ENCODE measurements at places on chromosomes 4 and X.

GRCh38 chr4:92304121-92304520 lies 355 bp downstream of the GRID2 start:
- no peak for DNase-seq

GRCh38 chrX:38006291-38006690 lies at the start of gene SYTL5:
Gene SYTL5 (plus strand): TSS chrX:38006553. CDS start chrX:38033890, 27,337 bp downstream.
- no peak for DNase-seq

- no peak for DNase-seq
Measured at GRCh38 chr4:7415927-7416686, 18.6 kb downstream of the PSAPL1 start.

DNA sequence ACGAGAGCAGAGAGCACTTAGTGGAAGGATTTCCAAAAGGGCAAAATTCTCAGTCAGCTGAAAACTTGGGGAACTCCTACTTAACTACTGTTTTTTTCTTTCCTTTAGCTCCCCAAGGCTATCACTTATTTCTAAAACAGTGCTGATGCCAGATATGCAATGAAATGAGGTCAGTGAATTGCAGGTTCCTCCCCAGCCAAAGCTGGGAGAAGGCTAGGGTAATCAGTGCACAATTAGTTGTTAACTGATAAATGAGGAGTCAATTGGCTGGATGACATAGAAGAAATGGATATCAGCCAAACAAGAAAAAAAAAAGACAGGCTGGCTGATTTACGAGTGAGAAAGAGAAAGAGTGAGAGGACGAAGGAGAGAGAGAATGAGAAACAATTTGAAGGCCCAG lies 195.6 kb downstream of the GPC3 start:
- DNase-seq = no peak

- DNase-seq = no peak
Measured at GRCh38 chr4:162164906-162165510, 1.2 kb upstream of the FSTL5 start.

DNA sequence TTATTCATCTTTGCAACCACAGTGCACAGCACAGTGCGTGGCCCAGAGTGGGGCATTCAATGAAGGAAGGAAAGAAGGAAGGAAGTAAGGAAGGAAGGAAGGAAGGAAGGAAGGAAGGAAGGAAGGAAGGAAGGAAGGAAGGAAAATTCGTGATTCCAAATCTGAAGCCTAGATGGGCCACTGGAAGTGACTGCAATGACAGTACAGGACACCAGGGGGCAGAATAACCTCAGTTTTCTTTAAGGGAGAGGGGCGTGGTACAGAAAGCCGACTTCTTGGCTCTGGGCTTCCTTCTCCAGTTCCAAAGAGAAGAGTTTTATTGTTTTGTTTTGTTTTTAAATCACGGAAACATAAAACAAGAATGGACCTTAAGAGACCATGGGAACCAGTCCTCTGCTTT lies 47.8 kb downstream of the APLN start:
- no peak for DNase-seq

- DNase-seq = no peak
Measured at GRCh38 chr4:178385481-178385880, 943.2 kb upstream of the AGA start.

DNA sequence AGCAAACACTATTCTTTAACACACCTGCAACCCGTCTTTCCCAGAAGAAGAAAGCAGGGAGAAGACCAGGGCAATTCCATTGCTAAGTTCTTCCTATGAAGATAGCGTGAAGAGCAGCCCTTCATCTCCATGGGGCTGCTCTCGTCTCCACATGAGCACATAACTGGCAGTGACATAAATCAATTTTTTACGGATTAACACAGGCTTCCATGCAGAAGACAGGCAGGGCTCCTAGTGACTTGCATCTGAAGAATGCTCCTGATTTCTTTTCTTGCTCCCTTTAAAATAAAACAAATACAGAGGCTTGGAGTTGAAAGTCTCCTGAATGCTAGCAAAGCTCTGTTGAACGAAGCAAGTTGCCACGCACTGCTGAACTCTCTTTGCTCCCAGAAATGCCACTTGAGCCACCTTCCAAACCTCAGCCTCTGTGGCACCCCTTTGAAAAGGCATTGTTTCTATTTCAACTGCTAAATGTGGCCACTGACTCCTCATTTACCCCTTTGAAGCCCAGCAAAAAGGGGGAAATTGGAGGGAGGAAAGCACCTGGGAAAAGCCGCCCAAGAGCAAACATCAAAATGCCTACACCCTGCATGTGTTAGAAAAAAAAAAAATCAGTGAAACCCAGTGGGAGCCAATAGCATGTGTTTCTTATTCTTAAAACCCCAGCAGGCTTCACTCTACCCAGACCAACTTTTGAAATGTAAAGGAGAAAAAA lies 383.7 kb downstream of the IDS start:
- DNase-seq = no peak

GRCh38 chrX:40391662-40392061 lies 189.1 kb upstream of the ATP6AP2 start:
- no peak for DNase-seq

- no peak for DNase-seq
Measured at GRCh38 chrX:51024106-51024696, 113.7 kb downstream of the BMP15 start.

- no peak for DNase-seq
Measured at GRCh38 chrX:3181846-3182245, 140.6 kb downstream of the ARSF start.

- DNase-seq = no peak
Measured at GRCh38 chr4:168361365-168362024, 42.9 kb upstream of the DDX60 start.

- DNase-seq = no peak
Measured at GRCh38 chr4:183276106-183276505, 44.0 kb downstream of the CLDN22 start.

DNA sequence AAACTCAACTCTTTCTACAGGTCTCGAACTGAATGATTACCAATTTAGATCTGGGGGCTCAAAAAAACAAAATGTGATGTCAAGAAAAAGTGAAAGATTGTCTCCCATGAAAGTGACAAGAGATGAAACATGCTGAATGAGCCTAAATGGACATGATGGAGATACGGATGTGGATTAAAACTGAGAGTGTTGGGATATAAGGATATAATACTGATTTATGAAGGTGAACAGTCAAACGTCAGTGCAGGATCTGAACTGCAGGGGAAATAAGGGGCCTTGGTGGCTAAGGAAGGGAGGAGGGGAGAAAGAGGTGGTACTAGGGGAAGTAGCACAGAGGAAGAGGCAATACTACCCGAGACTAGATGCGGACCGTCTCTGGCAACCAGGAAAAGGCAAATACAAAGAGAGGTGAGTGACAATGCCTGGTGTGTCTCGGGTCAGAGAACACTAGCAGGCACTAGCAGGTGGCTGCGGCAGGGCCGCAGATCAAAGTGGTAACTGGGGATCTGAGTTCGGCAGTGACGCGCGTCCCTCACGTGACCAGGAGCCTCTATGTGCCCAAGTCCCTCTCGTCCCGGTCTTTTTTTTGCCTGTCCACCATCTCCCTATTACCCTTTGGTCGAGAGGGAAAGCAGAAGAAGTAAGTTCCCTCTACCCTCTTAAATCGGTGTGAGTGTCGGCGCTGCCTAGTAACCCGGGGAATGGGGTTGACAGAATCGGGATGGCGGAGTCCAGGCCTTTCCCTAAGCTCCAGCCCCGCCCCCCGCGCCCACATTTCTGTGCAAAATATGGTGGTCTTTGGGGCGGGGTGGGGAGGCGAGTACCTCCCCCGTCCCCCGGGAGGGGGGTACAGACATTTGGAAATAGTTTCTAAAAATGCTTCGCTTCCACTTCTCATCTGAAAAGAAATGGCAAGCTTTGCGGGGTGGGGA lies at the start of gene TCEAL1:
Gene TCEAL1 (plus strand): TSS at position 590 of the 932 bp plus-strand sequence. CDS start 942 bp downstream, outside the sequence.
- no peak for DNase-seq

DNA sequence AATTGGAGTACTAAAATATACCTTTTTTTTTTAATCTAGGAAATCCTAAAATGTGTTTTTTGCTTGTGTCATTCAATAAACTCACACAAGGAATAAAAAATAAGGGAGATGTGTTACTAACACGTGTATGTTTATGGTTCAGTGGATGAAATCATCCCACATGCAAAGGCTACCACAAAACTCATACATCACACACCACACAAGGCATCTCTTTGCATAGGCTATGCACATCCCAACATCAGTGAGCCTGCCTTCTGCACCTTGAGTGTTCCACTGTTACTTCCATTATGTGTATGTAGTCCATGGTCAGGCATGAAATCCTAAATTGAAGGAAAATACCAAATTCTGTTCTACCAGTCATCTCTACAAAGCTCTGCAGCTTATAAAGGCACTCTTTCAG lies 213.1 kb downstream of the DCTD start:
- DNase-seq = no peak

DNA sequence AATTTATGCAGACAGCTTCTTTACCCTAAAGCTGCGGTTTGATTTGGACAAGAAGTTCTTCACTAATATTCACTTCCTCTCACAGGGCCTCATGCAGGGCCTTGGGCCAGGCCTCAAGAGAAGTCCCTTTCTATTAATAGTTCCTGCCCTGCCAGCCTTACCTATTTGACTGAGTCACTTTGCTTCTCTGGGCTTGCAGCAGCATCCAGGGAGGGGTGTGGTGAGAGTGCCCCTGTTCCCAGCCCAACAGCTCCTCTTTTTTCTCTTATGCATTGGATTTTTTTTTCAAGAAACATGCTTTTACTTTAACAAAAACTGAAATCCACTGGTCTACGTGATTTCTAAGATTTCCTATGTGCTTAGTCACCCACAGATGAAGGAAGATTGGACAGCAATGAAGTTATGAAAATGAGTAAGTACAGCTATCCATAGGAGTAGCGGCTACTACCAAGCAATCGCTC lies 26.7 kb downstream of the FAM156B start:
- no peak for DNase-seq

DNA sequence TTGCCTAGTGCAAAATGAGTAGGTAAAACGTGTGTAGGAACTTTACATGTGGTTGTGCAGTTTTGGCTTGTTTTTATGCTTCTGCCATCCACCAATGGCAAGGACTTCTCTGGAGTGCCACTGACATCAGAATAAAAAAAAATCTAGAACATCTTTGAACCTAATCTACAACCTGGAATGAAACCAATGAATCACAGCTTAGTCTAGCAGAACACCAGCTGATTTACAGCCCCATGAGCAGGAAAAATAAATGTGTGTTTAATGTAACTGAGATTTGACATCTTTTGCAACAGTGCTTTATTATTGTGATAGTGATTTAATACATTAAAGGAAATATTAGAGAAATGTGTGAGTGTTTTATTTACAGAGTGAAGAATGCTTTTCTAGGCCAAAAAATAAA lies 995.1 kb downstream of the PCDH7 start:
- no peak for DNase-seq

- no peak for DNase-seq
Measured at GRCh38 chr4:22721204-22721603, 28.5 kb downstream of the GBA3 start.

DNA sequence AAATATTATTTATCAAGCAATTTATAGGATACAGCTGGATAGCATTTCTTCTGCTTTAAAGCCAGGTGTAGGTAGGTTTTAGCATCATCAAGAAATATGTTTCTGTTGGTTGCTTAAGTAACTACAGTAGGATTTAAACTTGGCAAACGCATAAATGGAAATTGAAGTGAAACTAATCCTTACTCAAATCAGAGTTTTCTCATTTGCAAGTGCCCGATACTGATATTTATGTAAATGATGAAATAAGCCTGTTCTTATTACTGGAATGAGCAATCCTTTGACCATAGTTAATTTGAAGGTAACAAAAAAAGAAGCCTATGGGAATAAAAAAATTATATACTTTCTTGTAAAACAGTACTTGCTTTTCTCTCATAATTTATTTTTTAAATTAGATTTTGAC lies 23.2 kb upstream of the PIGA start:
- no peak for DNase-seq

DNA sequence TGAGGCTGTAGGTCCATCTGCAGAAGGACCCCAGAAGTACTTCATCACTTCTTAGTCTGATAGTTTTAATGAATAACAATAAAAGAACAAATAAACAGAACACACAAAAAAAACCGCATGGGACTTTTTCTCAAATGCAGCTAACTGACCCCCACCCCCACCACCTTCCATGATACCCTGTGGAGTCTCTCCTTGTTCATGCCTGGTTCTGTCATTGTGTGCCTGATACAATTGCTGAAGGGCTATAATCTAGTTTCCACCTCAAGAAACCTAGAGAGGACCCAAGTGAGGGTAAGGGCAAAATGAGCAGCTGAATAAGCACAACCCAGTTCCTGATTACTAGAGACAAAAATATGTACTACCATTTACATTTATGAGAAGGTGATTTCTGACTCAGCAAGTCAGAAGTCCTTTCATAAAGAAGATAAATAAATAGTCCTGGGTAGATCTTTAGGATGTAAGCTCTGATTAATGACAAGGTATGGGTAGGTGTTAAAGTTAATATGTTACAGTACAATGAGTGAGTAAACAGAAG lies 155.1 kb downstream of the TMA16 start:
- no peak for DNase-seq

- DNase-seq = no peak
Measured at GRCh38 chr4:7052923-7053715, 9.9 kb downstream of the TADA2B start.

GRCh38 chrX:2401590-2402360 lies 99.0 kb downstream of the DHRSX start:
- DNase-seq = no peak

DNA sequence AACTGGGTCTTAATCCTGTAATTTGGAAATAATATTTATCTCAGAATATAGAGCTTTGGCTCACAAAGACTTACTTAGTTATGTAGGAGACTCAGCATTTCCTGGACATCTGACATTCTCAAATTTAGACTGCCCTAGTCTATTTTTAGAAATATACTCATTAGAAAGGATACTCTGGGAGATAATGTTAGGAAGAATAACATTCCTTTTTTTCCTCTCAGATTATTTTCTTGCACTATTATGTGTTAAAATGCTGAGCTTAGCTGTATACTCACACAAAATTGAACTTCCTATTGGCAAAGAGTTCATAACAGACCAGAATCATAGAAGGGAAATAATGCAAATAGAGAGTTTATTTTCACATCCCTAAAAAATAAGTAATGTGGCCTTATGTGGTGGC lies 1424.9 kb upstream of the PCDH7 start:
- no peak for DNase-seq

GRCh38 chr4:146458594-146458993 lies 63.1 kb downstream of the SLC10A7 start:
- no peak for DNase-seq

GRCh38 chrX:10380300-10380699 lies 223.5 kb downstream of the CLCN4 start:
- DNase-seq = no peak

- DNase-seq = no peak
Measured at GRCh38 chr4:187724456-187724855, 271.1 kb upstream of the ZFP42 start.

Data from thoracic aorta (tissue), 2 donors.